ENCODE measurements at places on chromosomes 6 and 20. TPM values are rescaled to one million over a fixed set of nuclear protein-coding genes. Genes with fewer than 3 reads are reported as not detected.

CEP250 gene
- total RNA-seq = 21.2 TPM

PRPH2 gene
- total RNA-seq = not detected

CABLES2 gene
- 5.1 TPM for total RNA-seq

NPBWR2 gene
- not detected for total RNA-seq

OSER1 gene
- total RNA-seq = 50.9 TPM

RWDD1 gene
- total RNA-seq = 37.6 TPM

Measured in A549 treated with CpdA at 1 μM for 4 hours (cell line).